ENCODE measurements at places on chromosomes 1 and 21.

DNA sequence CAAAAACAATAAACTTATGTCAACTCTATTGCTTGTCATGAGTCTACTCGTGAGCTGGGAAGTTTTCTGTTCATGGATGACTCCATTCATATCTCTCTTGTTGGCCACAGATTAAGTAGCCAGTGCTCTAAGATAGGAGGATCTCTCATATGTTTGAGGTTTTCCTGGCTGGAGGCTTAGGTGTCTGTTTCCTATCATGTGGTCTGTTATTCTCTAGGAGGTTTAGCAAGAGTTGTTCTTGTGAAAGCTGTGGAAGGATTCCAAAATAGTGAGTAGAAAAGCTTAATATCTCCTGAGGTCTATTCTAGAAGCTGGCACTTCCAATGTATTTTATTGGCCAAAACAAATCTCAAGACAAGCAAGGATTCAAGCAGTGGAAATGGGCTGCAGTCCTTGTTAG is 5.8 kb upstream of the KRTAP20-2 start:
- no peak for DNase-seq

- DNase-seq: no peak
Observed at GRCh38 chr1:119808491-119808890, 2.8 kb downstream of the REG4 start.

GRCh38 chr1:77282187-77282865 is 507 bp downstream of the AK5 start:
- peak; percentile 22 for DNase-seq

DNA sequence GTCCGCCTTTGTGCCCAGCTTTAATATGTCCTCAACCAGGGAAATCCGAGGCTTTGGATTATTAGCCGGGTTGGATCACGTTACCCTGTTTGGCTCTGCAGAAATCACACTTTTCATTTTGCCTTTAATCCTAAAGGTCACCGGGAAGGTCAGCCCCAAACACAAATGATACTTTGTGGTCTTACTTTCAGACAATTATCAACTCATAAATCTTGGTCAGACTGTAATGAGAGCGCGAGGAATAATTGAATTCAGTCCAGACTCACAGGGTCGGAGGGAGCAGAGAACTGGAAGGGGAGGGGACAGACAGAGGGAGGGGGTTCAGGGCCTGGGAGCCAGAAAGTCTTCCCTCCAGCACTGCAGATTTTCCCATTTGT is 91.7 kb upstream of the NFIA start:
- DNase-seq: no peak

GRCh38 chr1:229108598-229109201 is 162.2 kb upstream of the RAB4A start:
- no peak for DNase-seq

DNA sequence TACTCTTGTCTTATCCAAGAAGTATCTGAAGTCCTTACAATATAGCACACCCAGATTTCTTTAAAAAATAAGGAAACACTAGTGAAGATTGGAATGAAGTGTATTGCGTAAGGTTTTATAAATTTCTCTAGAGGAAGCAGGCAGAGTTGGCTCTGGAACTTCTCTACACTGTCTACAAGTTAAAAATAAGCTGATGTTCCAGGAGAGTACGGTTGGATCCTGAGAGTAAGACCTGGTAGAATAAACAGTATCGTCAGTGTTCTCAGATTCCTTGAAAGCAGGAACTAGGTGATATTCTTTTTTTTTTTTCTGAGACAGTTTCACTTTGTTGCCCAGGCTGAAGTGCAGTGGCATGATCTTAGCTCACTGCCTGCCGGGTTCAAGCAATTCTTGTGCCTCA is 107.9 kb downstream of the USP25 start:
- DNase-seq: no peak

- DNase-seq: no peak
Observed at GRCh38 chr1:116988248-116988647, 13.3 kb upstream of the CD101 start.

DNA sequence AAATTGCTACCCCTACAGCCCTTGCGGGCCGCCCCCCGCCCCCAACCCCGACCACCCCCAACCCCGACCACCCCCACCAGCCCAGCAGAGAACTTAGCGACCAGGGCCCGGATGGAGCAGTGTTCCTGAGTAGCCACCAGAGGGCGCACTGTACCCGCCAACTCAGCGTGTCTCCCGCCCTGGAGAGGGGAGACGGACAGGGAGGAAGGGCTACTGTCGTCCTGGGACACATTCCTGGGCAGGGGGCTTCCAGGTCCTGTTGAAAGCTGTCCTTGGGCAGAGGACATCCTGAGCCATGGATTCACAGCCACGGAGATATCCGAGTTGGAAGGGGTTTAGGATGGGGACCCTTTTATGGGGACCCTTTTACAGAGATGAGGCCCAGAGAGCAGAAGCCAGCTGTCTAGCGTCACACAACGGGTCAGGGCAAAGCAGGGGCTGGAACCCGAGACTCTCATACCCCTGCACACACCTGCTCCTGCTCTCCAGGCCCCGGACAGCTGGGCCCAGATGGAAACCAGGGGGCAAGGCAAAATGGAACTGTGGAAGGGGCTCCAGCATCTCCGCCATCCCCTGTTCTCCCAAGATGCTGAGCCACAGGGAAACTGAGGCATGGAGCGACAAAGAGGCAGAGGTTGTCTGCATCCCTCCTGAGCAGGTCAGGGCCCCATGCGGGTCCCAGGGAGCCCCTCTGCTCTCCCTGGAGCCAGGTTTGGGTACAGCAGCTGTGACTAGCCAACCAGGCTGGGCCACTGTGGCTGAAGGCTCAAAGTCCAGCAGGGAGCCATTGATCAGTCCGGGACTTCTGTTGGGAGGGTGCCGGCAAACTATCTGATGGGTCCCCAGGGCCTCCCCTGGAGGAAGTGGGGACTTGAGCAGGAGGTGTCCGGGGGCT is 25.0 kb upstream of the LAPTM5 start:
- peak; percentile 2 for DNase-seq

DNA sequence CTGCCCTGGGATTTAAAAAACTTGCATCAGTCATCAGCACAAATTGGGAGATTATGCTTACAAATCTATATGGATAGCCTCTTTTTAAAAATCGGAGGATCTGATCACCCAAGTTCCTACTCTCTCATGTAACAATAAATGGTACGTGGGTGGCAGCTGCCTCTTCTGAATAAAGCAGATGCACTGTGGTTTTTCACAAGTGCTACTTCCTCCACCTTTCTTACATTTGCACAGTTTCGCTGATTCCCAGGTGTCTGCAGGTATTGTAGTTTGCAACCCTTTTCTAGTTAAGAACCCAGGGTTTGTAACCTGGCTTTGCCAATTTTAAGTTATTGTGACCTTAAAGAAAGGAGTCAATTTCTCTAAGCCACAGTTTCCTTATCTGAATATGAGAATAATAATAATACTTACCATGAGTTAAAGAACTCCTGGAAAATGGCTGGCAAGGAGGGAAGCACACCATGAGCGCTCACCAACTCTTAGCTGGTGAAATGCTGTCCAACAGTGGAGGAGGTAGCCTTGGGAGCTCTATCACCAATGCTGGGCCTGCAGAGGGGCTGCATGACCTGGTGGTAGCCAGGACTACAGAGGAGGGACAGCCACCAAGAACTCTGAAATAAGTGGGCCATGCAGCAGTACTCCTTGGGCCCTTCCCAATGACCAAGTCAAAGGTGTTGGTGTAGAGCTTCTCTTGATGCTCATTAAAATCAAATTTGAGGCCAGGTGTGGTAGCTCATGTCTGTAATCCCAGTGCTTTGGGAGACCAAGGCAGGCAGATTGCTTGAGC is 30.2 kb upstream of the KCNA2 start:
- no peak for DNase-seq

DNA sequence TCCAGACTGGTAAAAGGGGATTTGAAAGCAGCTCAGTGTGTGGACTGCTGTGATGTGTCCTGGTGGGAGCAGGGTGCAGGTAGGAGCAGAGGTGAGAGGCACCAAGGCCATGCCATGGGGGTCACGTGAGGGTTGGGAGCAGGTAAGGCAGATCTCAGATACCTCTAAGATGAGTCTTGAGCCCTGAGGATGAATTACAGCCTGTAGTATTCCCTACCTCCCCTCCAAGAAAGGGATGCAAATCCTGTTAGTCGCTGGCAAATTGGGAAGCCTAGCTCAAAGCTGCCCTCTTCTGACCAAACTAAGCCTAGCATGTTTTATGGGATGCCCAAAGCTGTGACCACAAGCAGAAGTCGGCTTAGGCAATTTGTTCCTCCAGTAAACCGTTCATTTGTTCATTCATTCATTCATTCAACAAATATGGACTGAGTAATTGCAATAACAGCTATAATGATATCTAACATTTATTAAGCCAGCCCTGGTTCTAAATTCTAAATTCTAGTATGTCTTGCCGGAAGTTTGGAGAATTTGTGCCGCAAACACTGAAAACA is 3.9 kb upstream of the NUAK2 start:
- DNase-seq: peak; percentile 35

DNA sequence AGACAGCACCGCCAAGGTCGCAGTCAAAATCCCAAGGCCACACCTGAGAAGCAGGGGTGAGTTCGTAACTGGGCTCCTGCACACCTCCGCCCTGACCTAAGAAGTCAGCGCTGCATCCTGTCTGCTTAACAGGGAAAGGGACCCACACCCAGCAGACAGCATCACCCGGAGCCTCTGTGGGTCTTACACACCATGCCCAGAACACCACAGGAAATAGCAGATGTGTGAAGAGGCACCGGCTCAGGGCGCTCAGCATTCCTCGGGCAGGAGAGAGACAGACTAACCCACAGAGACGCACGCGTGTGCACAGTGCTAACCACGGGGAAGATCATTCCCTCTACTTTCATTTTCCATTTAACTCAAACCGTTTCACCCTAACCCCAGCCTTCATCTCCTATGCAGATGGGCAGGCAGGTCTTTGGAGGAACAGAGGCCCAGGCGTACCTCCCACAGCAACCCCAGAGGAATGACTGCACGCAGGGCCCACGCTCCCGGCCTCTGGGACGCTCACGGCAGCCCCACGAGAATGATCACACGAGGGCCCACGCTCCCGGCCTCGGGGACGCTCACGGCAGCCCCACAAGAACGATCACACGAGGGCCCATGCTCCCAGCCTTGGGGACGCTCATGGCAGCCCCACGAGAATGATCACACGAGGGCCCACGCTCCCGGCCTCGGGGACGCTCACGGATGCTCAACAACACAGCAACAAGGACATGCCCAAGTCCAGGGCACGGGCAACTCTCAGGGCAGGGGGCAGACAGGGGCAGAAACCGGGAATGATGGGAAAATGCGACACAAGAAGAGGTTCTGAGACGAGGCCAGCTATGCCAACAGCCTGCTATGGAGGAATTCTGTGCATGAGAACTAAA is 20.9 kb downstream of the POFUT2 start:
- no peak for DNase-seq

DNA sequence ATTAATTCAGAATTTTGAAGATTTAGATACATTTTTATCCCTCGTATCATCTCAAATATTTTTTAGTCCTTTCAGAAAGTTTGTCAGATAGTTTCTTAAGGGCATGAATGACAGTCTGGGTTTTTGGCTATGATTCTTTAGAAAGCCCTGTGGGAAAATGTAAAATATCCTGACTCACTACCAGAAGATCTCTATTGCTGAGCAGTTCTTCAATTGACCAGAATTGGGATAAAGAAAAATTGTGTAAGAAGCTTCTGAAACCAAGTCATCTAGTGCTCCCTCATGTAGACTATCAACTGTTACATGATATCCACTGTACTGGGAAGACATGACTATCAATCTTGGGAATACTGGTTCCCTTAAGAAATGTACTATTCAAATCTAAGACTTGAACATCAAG is 608.3 kb upstream of the CHRM3 start:
- DNase-seq: no peak

GRCh38 chr1:79437540-79437939 is 431.0 kb upstream of the ADGRL4 start:
- DNase-seq: no peak
